ENCODE measurements at places on chromosomes 2 and 18.

DNA sequence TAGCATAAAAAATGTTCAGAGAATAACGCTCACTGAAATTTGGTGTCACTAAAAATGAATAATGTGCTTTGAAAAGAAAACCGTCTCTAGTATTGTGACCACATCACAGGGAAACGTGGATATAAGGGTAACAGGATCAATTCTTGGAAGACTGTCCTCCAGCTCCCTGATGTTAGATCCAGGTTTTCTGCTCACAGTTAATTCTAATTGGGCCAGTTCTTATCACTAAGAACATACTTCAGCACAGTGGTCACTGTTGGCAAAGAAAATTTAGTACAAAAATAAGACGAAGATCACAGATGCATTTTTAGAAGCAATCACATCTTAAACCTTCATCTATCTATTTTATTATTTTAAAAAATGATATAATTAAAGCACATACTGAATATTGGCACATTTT is 57.0 kb upstream of the CD226 start:
- DNase-seq = no peak

- no peak for DNase-seq
Observed at GRCh38 chr2:99389371-99389770, 52.2 kb downstream of the EIF5B start.

GRCh38 chr2:234490271-234491091 is 6.4 kb downstream of the ARL4C start:
- no peak for DNase-seq

- no peak for DNase-seq
Observed at GRCh38 chr18:45793264-45793965, 32.1 kb upstream of the SIGLEC15 start.

DNA sequence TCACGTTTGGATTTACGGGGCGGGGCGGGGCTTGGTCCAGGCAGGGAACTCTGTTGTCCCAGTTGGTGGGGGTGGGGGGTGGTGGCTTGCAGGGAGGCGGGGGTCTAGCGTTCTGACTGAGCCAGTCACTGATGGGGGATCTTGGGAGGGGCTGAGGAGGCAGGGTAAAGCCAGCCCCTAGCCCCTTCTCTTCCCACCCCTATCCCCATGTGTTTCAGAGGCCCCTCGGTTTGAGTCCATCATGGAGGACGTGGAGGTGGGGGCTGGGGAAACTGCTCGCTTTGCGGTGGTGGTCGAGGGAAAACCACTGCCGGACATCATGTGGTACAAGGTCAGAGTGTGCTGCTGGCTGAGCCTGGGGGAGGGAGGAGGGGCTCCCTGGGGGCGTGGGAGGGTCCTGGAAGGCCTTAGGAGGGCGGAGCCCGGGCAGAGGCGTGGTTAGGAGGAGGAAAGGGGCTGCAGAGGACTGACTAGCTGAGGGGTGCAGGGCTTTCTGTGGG is 22.0 kb upstream of the GMPPA start:
- no peak for DNase-seq

DNA sequence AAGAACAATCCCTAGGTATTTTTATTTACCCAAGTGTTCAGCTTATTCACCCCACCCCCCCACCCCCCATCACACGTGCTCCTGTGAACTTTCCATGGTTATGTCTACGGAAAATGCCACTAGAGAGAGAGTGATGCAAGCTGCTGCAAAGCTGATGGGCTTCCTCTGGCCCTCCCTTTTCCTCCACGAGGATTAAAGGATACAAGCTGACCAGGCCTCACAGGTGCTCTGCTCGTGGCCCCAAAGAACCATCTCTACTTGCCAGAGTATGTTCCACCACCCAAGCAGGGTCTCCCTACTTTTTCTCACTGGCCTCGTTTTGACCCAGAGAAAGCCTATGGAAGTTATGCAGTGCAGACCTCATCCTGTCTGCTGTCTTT is 342.6 kb downstream of the CELF4 start:
- DNase-seq = no peak

DNA sequence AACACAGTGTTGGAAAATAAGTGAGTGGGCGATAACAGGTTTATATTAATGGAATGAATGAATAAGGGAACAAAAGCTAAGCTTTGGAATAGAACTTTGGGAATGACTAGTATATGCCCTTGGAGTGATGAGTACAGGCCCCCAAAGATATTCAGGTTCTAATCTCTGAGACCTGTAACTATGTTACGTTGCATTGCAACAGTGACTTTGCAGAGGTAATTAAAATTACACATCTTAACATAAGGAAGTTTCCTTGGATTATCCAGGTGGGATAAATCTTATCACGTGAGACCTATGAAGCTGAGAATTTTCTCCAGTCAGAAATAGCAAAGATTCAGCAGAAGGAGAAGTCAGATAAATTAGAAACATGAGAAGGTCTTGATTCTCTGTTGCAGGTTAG is 661.5 kb upstream of the LINC00305 start:
- no peak for DNase-seq

- DNase-seq = no peak
Observed at GRCh38 chr2:71783815-71784214, 330.5 kb downstream of the DYSF start.

- no peak for DNase-seq
Observed at GRCh38 chr18:79537758-79538157, 141.8 kb upstream of the CTDP1 start.

- DNase-seq = no peak
Observed at GRCh38 chr2:98468621-98469236, 24.1 kb downstream of the INPP4A start.

DNA sequence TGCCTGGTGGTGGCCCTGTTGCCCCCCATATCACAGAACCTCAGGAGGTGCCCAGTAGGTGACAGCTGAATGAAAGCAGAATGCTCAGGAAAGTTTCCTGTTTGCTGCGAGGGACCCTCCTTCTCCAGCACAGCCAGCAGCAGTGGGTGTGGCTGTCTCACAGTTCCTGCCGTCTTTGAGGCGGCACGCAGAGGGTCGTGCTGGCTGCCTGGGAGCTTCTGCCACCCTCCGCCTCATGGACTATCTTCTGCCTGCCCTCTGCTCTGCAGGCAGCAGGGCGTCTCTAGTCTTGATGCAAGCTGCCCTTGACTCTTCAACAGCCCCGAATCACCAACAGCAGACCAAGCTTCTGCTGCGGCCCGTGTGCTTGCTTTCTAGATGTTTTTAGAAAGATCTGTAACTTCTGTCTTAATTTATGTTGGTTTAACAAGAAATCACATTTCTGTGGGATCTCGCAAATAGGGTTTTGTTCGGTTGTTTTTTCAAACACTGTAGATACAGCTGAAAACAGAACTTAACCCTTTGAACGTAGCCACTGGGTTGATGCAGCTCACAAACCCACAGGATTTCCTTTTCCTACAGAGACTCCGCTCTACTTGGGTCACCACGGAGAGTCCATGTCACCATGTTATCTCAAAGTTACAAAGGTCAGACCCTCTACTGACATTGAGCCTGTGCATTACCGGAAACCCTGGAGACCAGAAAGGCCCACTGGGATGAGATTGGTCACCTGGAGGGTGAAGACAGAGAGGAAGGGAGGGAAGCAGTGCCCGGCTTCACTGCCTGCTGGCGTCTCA is 144.9 kb downstream of the ACOXL start:
- DNase-seq = no peak

DNA sequence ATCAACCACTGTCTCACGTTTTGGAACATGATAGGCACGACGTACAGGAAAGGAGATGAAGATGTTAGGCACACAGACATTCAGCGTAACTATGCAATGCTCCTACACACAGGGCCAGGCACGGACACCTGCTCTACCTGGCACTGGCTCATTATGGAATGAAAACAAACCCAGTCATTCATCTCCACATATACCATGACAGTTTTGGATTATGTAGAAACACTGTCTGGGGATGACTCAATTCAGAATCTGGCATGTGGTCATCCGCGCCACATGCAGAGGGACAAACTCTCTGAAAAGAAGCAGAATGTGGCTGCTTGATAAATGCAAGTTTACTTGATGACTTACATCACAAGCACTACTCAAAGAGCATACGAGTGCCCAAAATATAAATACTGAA is 29.5 kb upstream of the NFU1 start:
- DNase-seq = no peak

- no peak for DNase-seq
Observed at GRCh38 chr2:28327956-28328922, 64.4 kb upstream of the FOSL2 start.

GRCh38 chr18:2997429-2997828 is 15.5 kb downstream of the LPIN2 start:
- DNase-seq = no peak

DNA sequence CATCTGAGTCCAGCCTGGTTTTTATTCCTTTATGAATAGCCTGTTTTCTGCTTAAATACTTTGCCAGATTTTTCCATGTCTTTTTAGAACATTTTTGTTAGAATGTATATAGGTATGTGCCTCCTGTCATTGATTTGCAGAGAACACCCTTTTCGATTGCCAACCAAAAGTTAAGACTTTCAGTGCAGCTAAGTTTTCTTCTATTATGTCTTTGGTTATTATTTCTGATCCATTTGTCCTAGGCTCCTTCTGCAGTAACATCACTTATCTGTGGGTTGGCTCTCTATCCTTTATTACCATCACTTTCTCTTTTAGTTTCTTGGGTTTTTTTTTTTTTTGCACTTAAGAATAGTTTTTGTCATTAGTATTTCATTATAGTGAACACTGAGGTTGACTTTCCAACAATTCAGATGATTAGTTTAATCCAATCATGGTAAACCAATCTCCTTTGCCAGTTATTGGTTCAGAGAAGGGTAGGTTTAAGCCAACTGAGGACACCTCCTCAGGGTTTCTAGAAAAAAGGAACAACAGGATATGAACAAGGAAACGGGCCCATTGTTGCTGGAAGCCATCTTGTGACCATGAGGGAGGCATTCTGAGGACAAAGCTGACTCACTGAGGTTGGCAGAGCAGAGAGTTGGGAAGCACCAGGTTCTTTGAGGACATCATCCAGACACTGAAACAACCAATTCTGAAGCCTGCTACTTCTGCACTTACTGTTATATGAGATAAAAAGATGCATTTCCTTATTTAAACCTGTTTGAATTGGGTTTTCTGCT is 37.9 kb upstream of the GBX2 start:
- no peak for DNase-seq

GRCh38 chr2:11774600-11774999 is 28.2 kb downstream of the LPIN1 start:
- no peak for DNase-seq

DNA sequence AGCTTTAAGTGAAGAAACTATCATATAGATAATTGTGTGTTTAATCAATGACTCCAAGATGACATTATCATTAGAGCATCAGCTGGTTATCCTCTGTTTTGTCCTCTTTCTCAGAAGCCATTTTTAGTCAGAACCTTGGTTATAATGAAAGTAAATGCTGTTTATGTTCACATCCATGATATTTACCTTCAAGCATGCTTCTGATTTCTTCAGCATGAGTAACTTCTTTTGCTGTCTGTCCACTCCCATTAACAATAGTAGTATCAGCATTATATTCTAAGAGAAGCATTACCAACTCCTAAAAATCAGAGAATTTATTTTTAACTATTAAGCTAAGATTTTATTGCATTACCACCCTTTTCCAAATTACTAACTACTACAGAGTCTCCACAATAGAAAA is 56.3 kb downstream of the OSBPL1A start:
- DNase-seq = no peak

DNA sequence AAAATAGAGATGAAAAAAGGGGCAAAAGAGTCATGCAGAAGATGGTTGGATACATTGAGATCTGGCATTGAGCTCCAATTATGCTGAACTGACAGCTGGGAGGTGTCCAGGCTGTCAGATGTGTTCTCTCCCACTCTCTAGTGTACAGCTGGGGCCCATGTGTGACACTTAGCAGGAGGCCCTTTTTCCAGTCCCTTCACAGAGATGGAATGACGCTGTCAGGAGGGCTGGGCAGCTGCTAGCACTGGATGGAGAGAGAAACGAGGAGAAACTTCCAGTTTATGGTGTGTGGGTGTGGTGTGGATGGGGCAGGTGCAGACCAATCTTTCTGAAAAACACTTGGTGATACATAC is 437.7 kb upstream of the HS6ST1 start:
- DNase-seq = no peak

- DNase-seq = no peak
Observed at GRCh38 chr2:26136451-26136850, 36.4 kb upstream of the GAREM2 start.

- DNase-seq = no peak
Observed at GRCh38 chr2:12131975-12132374, 385.5 kb downstream of the LPIN1 start.

DNA sequence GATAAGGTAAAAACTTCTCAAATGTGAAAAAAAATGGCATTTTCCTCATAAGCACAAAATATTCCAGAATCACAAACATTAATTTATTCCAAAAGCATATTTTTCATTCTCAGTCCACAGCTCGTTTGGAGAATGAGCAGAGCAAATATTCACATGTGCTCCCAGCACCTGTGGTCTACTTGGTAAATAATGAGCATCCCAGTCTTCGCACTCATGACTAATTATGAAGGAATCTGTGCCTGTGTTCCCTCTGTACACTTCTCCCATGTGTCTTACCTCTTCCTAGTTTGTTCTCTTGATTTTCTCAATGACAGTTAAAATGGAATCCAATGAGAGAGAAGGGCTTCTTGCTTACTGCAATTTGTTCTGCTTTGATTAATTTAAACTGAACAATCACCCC is 671.0 kb upstream of the SOX11 start:
- DNase-seq = no peak

GRCh38 chr2:197969391-197969893 is 165.0 kb downstream of the PLCL1 start:
- DNase-seq = no peak

GRCh38 chr2:23588106-23588505 is 203.1 kb downstream of the KLHL29 start:
- DNase-seq = no peak

GRCh38 chr2:180202467-180202951 is 195.4 kb upstream of the CWC22 start:
- no peak for DNase-seq

DNA sequence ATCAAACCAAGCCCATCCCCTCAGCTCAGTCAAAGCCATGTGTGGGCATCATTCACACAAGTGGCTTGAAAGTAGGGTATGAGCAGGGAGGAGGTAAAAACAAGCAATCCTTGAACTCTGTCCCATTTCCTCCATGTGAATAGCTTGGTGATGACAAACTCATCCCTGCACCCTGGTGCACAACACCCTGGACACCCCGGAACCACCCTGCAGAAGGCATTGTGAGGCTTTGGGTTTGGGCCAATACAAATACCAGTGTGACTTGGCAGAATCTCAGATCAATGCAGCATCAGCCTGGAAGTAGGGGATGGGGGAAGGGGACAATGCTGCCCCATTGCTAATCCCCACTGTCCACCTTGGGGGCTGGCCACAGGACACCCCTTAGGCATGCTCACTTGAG is 28.6 kb downstream of the TGFA start:
- DNase-seq = no peak

DNA sequence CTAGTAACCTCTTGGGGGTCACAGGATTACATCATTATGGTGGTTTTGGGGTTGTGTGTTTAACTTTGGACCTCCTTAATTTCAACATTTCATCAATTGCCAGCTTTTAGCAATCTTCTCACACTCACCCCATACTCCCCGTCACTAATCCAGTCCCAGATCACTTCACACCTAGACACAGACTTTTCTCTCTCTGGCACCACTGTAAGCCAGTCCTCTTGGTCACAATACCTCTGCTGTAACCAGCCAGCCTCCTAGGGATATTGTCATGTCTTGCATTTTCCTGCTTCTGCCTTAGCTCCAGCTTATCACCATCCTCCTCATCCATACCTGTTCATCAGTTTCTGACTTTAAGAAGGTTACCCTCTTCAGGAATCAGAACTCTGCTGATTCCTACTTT is 1.6 kb upstream of the STK17B start:
- DNase-seq = no peak

- DNase-seq = no peak
Observed at GRCh38 chr2:108884619-108885018, 98.0 kb downstream of the CCDC138 start.

Data from memory B cell (primary cell).